ENCODE measurements at places on chromosomes 1 and 21.
A peak's percentile ranks its signal among the peaks of the same experiment; 100 is the strongest.

GRCh38 chr21:42231756-42232155 lies 12.8 kb downstream of the ABCG1 start:
- no peak for DNase-seq

GRCh38 chr1:215517441-215517891 lies 49.6 kb upstream of the KCTD3 start:
- DNase-seq = no peak

GRCh38 chr1:212566522-212567479 lies 41.8 kb upstream of the ATF3 start:
- peak; percentile 32 for DNase-seq

- no peak for DNase-seq
Measured at GRCh38 chr1:64878931-64879611, 87.3 kb downstream of the JAK1 start.

- no peak for DNase-seq
Measured at GRCh38 chr1:210252621-210253051, 20.0 kb downstream of the SERTAD4 start.

DNA sequence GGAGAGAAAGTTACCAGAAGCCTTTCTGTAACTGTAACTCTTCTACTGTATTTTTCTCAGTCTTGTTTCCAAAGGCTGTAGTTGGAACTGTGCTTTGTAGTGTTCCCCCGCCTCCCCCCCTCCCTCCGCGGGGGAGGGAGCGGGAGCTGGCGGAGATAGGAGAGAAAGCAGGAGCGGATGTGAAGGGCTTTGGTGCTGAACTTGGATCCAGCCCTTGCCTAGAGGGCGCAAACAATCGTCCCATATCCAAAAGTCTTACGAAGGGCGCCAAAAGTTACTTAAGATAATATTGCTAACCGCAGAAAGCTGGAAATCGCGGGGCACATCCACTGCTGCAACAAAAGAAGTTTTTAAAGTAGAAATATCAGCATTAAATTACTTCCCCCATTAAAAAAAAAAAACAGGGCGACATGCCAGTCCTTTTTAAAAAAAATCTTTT lies 2.4 kb upstream of the NFIA start:
- DNase-seq = no peak

GRCh38 chr21:26813426-26813998 lies 31.7 kb downstream of the ADAMTS1 start:
- DNase-seq = no peak

Measured in SW 1271 (cell line).